ENCODE measurements at places on chromosomes 1 and 21.

GRCh38 chr1:172351346-172351745 lies 69.1 kb upstream of the C1orf105 start:
- H3K4me1 ChIP-seq = peaks cover 3% of the 10 kb centered on the region
- peak; percentile 34 for DNase-seq
- H3K36me3 ChIP-seq = no peaks in the 10 kb centered on the region
- H3K4me3 ChIP-seq = no peak overlapping the region
- peak overlapping the region; percentile 81 for H3K27ac ChIP-seq

- H3K27ac ChIP-seq = no peak overlapping the region
- peaks cover 1% of the 10 kb centered on the region for H3K4me1 ChIP-seq
- DNase-seq = no peak
- H3K4me3 ChIP-seq = no peak overlapping the region
Observed at GRCh38 chr1:10267319-10267718, 56.9 kb downstream of the KIF1B start.

- no peak overlapping the region for H3K4me3 ChIP-seq
- no peaks in the 10 kb centered on the region for H3K27me3 ChIP-seq
- H3K27ac ChIP-seq = no peak overlapping the region
Observed at GRCh38 chr1:215282557-215282956, 200.0 kb downstream of the KCNK2 start.

DNA sequence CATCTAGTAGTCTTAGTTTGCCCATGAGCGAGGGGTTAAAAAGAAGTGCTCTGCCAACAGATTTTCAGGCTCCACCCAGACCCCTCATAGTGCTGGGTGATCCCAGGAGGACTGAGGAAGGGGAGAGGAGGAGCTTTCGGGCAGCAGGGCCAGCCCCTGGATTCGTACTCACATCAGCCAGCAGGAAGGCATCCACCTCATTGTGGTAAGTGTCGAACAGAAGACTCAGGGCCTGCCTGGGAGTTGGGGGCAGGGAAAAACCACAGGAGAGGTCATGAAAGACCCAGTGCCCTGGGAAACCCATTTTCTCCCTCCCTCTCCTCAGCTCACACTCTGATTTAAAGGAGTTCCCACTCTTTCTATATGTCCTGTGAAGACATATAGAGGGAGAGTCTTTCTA lies 34.9 kb downstream of the PIK3C2B start:
- no peak overlapping the region for H3K27ac ChIP-seq
- no peaks in the 10 kb centered on the region for H3K36me3 ChIP-seq
- DNase-seq = no peak
- no peak overlapping the region for H3K4me3 ChIP-seq
- peaks cover 11% of the 10 kb centered on the region for H3K27me3 ChIP-seq

GRCh38 chr1:47585141-47585902 lies 147.5 kb downstream of the FOXD2 start:
- no peak overlapping the region for H3K4me3 ChIP-seq
- DNase-seq = no peak
- no peaks in the 10 kb centered on the region for H3K36me3 ChIP-seq
- peaks cover 47% of the 10 kb centered on the region for H3K27me3 ChIP-seq
- H3K4me1 ChIP-seq = peaks cover 2% of the 10 kb centered on the region

Data from mesenchymal stem cell (in vitro differentiated cells and primary cell).